ENCODE measurements at places on chromosomes 16 and 17.
A peak's percentile ranks its signal among the peaks of the same experiment; 100 is the strongest.

DNA sequence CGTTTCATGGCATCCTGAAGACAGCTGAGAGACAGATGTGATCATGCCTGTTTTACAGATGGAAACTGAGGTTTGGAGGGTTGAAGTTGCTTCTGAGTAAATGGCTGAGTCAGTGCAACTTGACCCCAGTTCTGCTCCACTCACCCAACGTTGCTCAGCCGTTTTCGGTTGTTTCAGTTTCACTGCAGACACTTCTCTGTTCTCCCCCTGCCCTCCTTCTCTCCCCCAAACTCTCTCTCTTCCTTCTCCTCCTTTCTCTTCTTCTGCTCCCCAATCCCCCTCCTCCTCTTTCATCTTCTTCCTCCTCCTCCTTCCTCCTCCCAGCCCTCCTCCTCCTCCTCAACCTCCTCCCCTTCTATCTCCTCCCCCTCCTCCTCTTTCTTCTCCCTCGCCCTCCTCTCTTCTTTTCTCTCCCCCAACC, 9.4 kb upstream of the CEP20 start:
- peak overlapping the region; percentile 49 for H3K27ac ChIP-seq
- DNase-seq = no peak
- H3K4me1 ChIP-seq = no peaks in the 10 kb centered on the region
- H3K36me3 ChIP-seq = no peaks in the 10 kb centered on the region
- no peak overlapping the region for H3K4me3 ChIP-seq
- no peaks in the 10 kb centered on the region for H3K27me3 ChIP-seq

DNA sequence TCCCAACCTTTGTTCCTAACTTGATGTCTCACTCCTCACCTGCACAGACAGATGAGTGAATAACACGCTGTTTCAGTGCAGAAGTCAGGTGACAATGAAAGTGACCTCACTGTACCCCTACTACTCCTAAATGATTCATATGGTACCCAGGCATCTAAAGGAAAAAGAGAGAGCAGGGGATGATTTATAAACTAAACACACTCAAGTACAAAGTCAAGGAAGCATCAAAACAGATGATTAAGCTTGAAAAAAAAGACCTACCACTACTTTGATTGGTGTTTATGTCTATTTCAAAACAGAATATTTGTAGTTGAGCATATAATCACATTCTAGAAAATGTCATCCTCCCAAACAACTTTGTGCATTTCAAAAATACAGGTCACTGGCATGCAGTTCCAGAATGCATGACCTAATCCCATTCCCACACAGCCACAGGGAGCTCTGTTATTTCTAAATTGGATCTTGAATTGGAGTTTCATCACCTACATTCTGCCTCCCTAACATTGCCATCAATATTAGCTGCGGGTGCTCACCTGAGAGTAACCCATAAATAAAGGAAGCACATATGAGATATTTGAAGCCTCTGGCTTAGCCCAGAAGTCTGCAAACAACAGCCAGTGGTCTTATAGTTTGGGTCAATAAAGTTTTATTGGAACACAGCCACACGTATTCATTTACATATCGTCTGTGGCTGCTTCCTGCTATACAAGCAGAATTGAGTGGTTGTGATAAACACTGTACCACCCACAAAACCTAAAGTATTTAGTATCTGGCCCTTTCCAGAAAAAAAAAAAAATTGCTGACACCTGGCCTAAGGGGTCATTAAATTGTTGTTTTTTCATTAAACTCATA, 14.0 kb downstream of the HS3ST3A1 start:
- no peak overlapping the region for H3K27ac ChIP-seq
- H3K4me1 ChIP-seq = no peaks in the 10 kb centered on the region
- no peak overlapping the region for H3K4me3 ChIP-seq
- DNase-seq = no peak
- peaks cover 19% of the 10 kb centered on the region for H3K27me3 ChIP-seq

DNA sequence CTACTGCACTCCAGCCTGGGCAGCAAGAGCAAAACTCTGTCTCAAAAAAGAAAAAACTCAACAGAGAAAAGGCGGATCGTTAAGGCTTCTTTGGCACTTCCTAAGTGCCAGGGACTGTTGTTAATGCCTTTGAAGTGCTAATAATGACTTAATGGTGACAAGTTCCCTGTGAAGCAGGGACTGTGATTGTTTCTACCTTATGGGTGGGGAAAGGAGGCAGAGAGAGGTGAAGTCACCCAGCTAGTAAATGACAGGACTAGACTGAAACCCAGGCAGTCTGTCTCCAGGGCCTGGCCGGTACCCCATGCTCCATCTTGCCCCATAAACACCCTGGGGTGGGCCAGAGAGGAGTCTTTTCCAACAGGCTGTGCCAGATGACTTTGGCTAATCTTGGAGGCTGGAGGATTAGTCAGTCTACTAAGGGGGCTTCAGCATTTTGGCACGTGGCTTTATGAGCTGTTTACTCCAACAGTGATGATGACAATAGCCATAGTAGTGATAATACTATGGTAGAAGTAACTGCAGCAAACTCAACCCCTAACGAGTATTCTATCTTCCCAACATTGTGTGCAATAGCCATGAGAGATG, 26.9 kb downstream of the ABCC1 start:
- peak overlapping the region; percentile 58 for H3K27ac ChIP-seq
- peaks cover 32% of the 10 kb centered on the region for H3K36me3 ChIP-seq
- no peaks in the 10 kb centered on the region for H3K27me3 ChIP-seq
- no peak for DNase-seq
- H3K4me1 ChIP-seq = peaks cover 21% of the 10 kb centered on the region

GRCh38 chr17:72759301-72759700, 333.2 kb downstream of the SLC39A11 start:
- no peaks in the 10 kb centered on the region for H3K4me1 ChIP-seq
- no peaks in the 10 kb centered on the region for H3K27me3 ChIP-seq
- no peaks in the 10 kb centered on the region for H3K36me3 ChIP-seq
- no peak overlapping the region for H3K27ac ChIP-seq
- H3K4me3 ChIP-seq = no peak overlapping the region

DNA sequence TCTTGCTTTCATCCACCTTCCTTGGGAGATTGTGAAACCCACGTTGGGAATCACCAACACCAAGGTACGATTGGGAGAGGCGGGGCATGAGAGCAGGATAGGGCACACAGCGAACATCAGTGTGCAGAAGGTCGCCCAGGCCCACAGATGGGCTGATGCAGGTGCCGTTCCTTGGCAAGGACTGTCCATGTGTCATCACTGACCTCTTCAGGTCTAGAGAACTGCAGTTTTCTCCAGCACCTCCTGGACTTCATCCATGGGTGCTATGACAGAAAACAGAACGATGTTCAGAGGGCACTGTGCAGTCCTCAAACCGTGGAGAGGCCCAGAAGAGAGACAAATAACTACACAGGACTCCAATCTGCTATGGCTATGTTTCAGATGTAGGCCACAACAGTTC, 23.9 kb upstream of the TAT start:
- H3K27me3 ChIP-seq = peaks cover 35% of the 10 kb centered on the region
- no peak overlapping the region for H3K27ac ChIP-seq
- DNase-seq = no peak
- no peak overlapping the region for H3K4me3 ChIP-seq
- H3K4me1 ChIP-seq = no peaks in the 10 kb centered on the region
- H3K36me3 ChIP-seq = peaks cover 4% of the 10 kb centered on the region
